Fibroblast of upper back skin (primary cell): ENCODE measurements at places on chromosomes 2 and 18.

- DNase-seq = no peak
Observed at GRCh38 chr2:136342138-136342537, 224.2 kb upstream of the CXCR4 start.

GRCh38 chr2:20717641-20718040 lies 50.7 kb downstream of the GDF7 start:
- DNase-seq = no peak

GRCh38 chr2:27884601-27885000 lies 5.6 kb downstream of the RBKS start:
- no peak for DNase-seq

DNA sequence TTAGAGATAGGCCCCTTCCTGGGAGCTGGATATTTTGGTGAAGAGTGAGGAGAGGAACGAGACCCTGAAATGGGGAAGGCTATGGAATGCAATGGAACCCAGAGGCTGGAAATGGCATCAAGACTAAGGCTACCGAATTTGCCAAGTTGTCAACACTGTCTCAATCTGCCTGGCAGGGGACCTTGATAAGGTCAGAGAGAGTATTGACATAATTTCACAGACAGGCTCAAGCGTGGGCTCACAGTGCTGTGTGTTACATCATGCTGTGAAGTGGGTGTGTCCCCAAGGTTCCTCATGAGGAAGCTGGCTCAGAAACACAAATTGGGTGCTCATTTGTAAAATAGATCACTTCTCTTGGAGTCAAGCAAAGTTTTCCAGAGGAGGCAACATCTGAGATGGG lies 51.8 kb upstream of the CYRIA start:
- DNase-seq = no peak

DNA sequence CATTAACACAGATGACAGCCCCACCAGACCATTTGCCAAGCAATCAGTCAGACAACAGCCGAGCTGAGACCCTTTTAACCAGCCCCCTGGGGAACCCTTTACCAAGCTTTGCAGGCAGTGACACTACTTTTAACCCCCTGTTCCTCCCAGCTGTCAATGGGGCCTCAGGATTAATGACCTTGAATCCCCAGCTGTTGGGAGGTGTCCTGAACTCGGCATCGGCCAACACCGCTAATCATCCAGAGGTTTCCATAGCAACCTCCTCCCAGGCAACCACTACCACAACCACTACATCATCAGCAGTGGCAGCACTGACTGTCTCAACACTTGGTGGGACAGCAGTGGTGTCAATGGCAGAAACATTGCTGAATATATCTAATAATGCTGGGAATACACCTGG lies 160.9 kb upstream of the EPC2 start:
- DNase-seq = peak; percentile 3

- no peak for DNase-seq
Observed at GRCh38 chr2:109348671-109349502, 219.9 kb downstream of the SH3RF3 start.

DNA sequence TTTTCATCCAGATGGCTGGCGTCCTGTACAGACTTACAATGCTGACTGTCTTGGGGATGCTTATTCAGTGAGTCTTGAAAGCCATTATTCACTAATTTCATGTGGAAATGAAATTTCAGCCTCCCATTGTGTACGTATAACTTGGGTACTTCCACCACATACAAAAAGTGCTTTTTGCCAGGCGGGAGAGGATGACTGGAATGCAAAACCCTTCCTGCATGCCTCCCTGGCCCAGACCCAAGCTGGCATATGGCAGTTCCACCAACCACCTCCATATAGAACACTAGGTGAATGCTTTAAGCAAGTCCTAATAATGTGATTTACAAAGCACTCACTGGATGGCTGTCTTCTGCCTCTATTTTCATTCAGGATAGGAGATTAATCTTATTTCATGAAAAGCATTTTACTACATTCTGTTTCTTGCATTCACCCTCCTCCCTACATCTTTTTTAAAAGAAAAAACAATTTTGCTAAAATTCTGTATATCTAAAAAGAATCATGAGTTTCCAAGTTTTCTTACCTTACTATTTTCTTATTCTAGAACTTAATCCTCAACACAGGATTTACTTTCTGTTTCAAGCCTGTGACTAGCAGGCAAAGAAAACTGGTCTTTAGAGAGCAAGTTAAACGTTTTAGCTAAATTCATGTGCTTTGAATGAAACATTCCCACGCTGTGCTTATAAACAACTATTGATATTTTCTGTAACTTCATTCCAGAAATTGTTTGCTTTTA lies 327.6 kb downstream of the NCKAP5 start:
- no peak for DNase-seq

DNA sequence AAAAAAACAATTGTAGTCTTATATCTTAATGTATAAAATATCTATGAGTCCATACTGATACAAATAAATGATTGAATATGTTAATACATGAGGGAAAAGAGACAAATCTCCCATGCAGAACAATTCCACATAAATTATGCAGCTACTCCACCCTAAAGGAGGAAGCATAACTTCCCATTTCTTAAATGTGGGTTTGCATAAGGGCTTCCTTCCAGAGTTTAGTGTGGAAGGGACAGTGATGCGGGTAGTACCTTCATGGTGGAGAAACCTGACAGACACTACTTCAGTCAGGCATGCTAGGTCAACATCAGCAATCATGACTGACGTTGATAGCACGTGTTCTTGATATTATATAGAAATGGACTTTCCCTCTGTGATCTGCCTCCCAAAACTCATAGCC lies 146.9 kb upstream of the STON1 start:
- no peak for DNase-seq

DNA sequence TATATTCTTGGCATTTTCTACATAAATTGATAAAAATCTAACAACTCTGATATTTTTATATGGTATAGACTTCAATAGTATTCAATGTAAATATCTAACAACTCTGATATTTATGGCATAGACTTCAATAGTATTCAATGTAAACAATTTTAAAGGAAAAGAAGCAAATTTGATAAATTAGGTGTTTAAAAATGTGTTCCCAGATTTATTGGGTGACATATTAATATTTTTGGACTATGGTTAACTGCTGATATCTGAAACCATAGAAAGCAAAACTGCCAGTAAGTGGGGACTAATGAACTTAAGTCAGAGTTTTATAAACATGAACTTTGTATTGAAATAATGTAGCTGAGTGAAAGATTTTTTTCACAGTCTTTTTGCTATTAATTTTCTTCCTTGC lies 1576.0 kb upstream of the DDX18 start:
- DNase-seq = no peak
